ENCODE measurements at places on chromosomes 13 and 19.

DNA sequence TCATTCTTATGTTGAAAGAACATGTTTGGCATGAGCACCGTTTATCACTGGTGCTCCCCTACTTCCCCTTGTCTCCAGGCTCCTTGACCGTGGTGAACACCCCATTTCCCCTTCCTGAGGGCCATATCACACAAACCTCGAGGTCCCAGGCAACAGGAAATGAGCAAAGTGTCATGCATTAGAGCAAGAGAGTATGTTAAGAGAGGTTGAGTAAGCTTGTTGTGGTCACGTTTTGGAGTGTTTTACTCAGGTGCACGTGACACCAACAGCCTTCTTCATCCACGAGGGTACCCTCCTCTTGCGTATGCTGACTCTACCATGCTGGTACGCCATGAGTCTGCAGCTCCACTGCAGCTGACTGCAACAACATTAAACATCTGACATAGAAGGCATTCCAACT lies 482.2 kb upstream of the NBEA start:
- no peak for DNase-seq

GRCh38 chr13:31409678-31410356 lies 210.0 kb downstream of the B3GLCT start:
- no peak for DNase-seq

DNA sequence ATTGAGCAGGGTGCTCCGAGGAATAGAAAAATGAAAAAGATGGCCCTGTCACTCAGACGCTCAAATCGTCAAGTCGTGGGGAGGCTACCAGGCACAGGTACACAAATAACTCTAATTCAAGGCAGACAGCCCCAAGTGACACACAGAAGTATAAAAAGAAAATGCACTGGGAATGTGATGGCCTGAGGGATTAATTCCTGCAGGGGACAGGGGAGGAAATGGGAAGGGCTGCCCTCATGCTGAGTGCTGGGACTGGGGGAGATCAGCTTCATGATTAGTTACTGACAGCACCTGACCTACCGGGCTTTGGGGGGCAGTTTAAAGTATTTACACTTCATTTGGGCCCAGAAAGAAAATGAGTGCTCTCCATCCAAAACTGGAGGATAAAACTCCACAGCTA lies 20.9 kb upstream of the UBE2L5 start:
- DNase-seq, result no peak

DNA sequence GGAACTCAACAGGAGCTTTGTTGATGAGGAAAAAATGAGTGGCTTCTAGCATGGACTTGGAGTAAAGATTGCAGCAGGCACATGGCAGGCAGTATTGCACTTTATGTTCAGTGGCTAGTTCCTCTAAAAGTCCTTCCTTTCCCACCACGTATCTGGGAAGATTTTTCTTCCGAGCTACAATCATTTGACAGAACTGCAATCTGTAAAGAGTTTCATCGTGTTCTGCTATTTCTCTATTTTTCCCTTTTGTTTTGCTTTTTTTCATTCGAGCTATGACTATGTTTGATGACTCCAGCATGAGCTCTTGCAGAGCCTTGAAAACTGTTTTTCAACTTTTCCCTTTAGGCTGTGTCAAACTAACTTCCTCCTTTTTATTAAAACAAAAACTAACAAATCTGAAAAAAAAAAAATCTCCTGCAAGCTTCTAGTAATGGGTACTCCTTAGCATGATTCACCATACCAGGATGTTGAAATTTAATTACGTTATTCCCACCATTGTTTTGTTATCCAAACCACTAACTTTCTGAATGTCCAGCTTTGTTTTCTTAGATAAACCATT lies 12.3 kb downstream of the CLDN10 start:
- DNase-seq, result no peak
